ENCODE measurements at places on chromosomes 3 and 15. TPM values are rescaled to one million over a fixed set of nuclear protein-coding genes. Genes with fewer than 3 reads are reported as not detected.

DNA sequence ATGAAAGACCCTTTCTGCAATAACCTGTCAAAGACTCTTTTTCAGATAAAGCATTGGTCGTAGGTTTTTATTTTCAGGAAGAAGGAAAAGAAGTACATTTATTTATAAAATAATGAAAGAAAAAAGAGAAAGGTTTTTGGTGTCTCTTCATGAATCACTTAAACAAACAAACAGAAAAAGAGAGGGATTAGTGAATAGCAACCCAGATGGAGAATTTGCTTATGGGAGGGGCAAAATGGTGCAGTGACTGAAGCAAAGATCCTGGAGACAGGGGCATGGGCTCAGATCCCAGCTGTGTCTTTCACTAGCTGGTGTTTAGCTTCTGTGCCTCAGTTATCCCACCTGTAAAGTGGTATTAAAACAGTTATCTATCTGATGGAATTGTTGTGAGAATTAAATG lies 78.6 kb upstream of the PFN2 start:
- no peak for DNase-seq

Gene NEK10
- total RNA-seq: 40.5 TPM

DNA sequence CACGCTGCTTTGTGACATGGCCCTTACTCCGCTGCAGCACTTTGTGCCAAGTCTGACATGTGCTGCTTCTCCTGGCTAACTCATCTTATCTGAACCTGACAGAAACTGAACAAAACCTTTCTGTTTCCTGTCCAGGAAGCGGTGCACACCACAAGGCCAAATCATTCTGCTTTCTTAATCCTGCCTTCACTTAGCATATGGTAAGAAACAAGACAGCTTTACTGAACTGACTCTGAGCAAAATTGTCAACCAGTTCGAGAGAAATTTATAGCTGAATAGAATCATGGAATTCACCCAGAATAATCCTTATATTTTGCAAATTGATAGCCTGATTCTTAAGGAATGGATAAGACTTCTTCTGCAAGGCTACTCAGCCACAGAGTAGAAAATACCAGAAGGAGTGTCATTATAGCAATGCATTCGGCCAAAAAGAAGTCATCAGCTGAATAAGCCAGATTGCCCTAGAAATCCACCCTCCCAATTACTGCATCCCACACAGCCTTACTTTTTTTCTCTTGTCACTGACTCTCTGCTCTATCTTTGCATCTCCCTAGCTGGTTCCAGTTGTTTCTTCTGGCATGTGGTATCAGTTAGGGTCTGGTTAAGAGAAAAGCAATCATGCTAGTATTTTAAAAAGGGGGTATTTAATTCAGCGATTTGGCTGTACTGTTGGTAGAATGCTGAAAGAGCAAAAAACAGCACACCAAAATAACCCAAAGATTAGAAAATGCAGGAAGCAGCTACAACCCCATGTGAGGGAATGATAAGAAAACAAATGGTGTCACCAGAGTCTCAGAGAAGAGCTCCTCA lies 41.6 kb upstream of the STRIT1 start:
- DNase-seq: peak; percentile 24

DNA sequence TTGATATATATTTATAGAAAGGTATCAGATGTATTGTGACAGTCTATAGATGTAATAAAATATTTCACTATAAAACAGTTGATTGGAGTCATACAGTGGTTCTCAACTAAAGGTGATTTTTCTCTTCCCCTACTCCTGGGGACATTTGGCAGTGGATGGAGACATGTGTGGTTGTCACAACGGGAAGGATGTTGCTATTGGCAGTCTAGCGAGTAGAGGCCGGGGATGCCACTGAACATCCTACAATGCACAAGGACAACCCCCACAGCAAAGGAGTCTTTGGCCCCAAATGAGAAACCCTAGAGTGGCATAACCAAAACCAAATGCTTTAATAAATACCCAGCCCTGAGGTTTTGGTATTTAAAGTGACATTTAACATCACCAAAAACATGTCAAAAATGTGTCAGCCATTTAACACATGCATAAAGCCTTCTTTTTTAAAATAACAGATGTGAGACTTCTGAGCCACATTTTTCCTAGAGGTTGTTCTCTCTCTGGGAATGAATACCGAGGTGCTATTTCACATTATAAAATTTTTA lies 367.5 kb downstream of the PTPRG start:
- no peak for DNase-seq

GRCh38 chr3:52023860-52024764 lies 28.4 kb upstream of the RPL29 start:
- DNase-seq: no peak

GRCh38 chr3:51929420-51930003 lies 12.2 kb downstream of the RRP9 start:
- no peak for DNase-seq

DNA sequence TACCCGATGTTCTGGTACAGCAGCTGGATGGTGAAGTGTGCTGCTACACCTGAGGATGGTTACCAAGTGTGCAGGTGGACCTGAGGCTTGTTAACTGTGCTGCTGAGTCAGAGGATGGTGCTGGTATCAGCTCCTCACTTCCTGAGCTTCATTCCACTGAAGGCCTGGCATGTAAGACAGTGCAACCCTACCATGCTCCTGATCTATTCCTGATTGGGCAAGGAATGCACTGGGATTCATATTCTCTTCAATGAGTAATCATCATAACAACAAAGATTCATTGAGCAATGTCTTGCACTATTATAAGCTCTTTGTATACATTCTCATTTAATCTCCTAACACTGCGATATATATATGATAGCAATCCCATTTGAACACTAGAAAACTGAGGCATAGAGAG lies 62.9 kb upstream of the THSD4 start:
- DNase-seq: no peak

Gene PLA2G4D
- total RNA-seq: not detected

DNA sequence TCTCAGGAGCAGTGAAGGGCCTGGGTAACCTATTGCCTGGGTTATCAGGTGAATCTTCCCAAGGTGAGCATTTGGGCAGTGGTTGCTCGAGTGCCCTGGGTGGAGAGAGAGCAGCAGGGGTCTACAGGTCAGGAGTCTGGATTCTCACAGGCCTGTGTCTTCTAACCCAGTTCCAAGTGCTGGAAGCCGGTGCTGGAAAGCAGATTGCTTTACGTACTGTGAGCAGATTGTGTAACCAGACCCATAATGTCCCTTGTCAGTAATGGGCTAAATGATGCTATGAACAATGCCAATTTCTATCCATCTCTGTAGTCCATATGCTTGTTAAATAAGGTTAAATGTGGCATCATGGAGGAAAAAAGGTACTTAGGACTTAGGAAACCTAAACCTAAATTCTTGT lies 106.5 kb downstream of the TPRG1 start:
- DNase-seq: no peak

DNA sequence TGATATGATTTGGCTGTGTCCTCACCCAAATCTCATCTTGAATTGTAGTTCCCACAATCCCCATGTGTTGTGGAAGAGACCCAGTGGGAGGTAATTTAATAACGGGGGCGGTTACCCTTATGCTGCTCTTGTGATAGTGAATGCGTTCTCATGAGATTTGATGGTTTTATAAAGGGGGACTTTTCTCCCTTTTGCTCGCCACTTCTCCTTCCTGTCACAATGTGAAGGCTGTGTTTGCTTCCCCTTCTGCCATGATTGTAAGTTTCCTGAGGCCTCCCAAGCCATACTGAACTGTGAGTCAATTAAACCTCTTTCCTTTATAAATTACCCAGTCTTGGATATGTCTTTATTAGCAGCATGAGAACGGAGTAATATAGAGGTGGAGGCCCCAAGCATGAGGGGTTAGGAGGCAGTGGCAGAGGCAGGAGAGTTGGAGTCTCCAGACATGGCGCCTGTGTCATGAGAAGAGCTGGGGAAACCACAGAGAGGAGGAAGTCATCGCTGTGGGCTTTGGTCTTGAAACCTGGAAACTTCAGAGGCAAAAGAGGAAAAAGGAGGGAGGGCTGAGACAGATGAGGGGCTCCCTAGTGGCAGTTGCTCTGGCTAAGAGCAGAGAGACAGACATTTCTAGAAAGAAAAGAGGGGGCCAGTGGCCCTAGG lies 107.8 kb upstream of the VEPH1 start:
- DNase-seq: no peak

- no peak for DNase-seq
These were observed 43.4 kb downstream of the NPTN start for GRCh38 chr15:73589766-73590165.

Gene LSAMP
- 7.7 TPM for total RNA-seq

DNA sequence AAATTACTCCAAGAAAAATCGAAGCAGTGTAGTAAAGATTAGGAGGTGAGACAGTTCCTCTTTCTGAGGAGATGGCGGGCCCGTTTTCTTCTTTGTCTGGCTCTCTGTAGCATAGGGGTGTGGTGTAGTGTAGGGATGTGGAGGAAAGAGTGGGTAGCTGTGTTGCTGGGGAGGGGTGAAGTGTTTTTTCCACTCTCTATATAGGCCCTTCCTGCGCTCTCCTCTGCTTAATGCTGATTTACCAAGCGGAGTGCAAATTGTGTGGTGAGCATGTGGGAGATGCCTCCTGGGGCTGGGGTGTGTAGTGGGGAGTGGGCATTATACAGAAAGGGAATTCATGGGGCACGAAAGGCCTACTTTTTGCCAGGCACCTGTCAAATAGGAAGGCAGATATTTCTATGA lies 94.9 kb downstream of the ST6GAL1 start:
- DNase-seq: no peak

DNA sequence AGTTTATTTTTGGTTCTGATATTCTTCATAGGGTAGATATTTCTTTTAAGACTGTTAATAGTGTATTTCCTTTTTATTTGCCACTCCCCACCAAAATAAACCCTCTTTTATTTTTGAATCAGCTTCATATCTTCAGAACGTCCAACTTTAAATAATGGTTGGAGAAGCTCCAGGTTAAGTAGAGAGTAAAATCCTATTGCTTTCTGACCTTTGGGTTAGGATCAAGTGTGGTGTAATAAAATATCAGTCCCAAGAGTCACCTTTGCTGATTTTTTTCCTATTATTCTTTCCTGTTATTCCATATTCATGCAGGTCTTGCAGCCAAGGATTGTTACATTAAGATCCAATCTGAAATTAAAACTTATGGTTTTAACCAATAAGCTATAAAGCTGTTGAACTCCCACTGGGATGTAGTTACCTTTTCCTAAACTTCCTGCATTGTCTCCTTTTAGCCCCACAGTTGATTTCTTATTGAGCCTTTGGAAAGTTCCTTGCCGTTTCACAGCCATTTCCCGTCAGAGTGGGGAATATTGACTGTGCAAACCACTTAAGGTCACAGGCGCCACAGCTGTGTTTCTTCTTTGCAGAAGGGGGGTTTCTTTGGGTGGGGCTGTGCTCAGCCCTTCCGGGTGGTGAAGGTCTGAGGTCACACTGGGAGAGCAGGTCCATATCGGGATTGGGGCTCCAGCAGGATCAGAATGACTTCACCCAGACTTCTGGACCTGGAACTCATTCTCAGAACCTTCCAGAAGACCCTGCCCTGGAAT lies 287.3 kb upstream of the CTDSPL start:
- no peak for DNase-seq

GRCh38 chr3:55780913-55781312 lies 293.8 kb upstream of the WNT5A start:
- no peak for DNase-seq

- no peak for DNase-seq
These were observed 726.4 kb downstream of the ZNF385D start for GRCh38 chr3:21024563-21024962.

- DNase-seq: no peak
These were observed 122.2 kb upstream of the IGF1R start for GRCh38 chr15:98526094-98526493.

Gene RETNLB
- not detected for total RNA-seq

Gene ADAMTS7
- total RNA-seq: 16.3 TPM

DNA sequence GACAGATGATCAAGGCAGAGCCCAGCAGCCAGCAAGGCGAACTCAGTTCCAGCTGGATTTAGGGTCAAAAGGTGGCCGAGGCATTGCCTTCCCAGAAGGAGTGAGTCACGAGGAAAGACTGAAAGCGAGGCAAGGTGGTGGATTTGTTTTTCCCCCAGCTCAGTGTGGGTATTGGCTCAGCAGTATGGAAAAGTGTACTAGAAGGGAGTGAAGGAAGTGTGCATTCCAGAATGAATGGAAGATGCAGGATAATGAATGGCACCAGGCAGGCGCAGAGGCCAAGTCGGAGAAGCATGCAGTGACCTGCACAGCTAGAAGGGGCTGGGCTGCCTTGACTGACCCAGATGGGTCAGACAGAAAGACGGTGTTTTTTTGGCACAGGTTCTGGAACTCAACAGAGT lies 46.3 kb downstream of the FOXP1 start:
- DNase-seq: peak; percentile 24

GRCh38 chr15:77784361-77785292 lies 151.9 kb upstream of the LINGO1 start:
- DNase-seq: no peak

Gene GPR62
- total RNA-seq: 0.41 TPM

GRCh38 chr3:101077361-101078011 lies 84.3 kb upstream of the ABI3BP start:
- no peak for DNase-seq

DNA sequence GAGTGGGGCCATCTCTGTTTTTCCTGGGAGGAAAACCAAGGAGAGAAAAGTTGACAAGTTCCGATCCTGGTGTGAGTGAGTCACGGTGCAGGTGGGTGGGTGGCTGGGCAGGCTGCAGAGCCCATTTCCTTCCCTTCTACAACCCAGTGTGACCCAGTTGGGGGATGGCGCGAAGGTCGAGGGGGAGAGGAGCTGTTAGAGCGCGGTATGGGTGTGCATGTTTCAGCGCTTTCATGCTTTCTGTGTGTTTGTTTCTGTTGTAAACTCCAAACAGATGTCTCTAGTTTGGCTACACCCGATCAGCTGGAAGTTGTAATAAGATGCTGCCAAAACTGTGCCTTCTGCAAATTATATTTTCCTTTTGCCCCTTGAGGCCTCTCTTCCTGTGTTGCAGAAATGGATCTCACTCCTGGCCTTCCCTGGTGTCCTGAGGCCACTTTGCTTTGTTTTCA lies 3.8 kb downstream of the FAM43A start:
- DNase-seq: peak; percentile 84

DNA sequence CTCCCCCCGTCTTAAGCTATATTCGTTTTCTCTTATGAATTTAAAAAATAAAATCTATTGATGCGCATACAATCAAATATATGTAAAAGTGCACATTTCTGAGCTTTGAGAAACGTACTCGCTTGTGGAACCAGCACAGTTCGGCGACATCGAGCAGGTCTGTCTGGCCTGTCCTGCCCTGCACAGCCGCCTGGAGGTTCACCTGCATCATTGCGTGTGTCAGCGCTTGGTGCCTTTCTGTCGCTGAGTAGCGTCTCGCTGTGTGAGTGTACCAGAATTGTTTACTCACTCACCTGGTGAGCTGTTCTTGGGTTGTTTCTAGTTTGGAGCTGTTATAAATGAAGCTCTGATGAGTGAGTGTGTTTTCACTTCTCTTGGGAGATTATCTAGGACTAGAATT lies 104.0 kb downstream of the VGLL4 start:
- no peak for DNase-seq

Gene TRIM42
- not detected for total RNA-seq

Gene CYP8B1
- not detected for total RNA-seq

Gene SLC38A3
- 1.2 TPM for total RNA-seq
